SJSA1 (cell line): ENCODE measurements at places on chromosomes 4 and X. TPM values are rescaled to one million over a fixed set of nuclear protein-coding genes. Genes with fewer than 3 reads are reported as not detected.
A peak's percentile ranks its signal among the peaks of the same experiment; 100 is the strongest.

DNA sequence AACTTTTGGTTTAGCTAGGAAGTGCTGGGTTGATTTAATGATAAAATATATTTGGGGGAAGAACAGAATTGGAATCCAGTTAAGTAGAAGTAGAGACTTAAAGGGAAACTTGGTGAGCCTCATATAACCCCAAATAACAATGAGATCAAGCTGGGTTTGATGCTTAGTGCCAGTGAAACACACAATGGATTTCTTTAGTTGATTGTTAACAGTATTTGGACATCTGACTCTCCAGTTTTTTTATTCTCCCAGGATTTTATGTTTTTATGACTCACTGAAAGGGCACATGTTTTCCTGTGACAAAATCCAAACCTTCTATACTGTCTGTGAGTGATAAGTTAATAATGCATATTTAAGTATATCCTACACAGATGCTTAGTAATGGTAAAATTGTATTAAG lies 2.7 kb upstream of the NEUROG2 start:
- H3K27ac ChIP-seq = no peak overlapping the region
- DNase-seq = no peak
- H3K36me3 ChIP-seq = no peaks in the 10 kb centered on the region
- peaks cover 67% of the 10 kb centered on the region for H3K27me3 ChIP-seq
- H3K4me3 ChIP-seq = no peak overlapping the region

NCAPG gene
- total RNA-seq = 53.9 and 54.1 TPM in 2 replicates

- H3K36me3 ChIP-seq = no peaks in the 10 kb centered on the region
- H3K4me3 ChIP-seq = no peak overlapping the region
- H3K4me1 ChIP-seq = no peaks in the 10 kb centered on the region
- DNase-seq = no peak
These were observed 77.1 kb upstream of the RXFP1 start for GRCh38 chr4:158444621-158445020.

RNF212 gene
- not detected in 2 replicates for total RNA-seq

SH3BP2 gene
- 5.9 and 7.6 TPM in 2 replicates for total RNA-seq

XAGE1B gene
- not detected in 2 replicates for total RNA-seq

DNA sequence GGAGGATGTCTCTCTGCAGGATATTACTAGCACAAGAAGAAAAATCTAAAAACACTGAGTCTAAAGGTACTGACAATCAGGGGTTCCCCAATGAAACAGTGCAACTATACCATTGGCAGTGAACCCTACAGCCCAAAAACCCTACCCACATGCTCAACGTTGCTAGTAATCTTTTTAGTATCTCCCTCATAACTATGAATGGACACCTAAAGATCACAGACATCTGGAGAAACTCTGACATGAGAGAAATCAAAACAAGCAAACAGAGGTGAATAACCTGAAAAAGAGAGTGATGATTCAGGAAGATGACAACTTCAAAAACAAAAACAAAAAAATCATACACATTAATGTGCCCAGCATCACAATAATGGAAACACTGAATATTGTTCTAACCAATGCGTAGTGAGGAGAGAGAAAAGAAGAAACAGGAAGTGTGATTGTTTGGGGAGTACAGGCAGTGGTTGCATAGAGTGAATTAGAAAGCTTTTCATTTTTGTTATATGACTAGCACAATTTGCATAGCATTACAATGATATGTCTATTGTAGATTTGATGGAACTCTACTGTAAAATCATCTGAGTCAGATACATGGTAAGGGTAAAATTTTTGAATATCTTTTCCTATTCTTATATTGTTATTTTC lies 78.9 kb upstream of the FMR1 start:
- H3K4me1 ChIP-seq = no peaks in the 10 kb centered on the region
- no peak overlapping the region for H3K4me3 ChIP-seq
- H3K27ac ChIP-seq = no peak overlapping the region
- no peaks in the 10 kb centered on the region for H3K27me3 ChIP-seq
- H3K36me3 ChIP-seq = no peaks in the 10 kb centered on the region
- no peak for DNase-seq

- H3K4me1 ChIP-seq = no peaks in the 10 kb centered on the region
- no peak overlapping the region for H3K4me3 ChIP-seq
- DNase-seq = no peak
- no peak overlapping the region for H3K27ac ChIP-seq
- peaks cover 52% of the 10 kb centered on the region for H3K36me3 ChIP-seq
These were observed 38.2 kb downstream of the CENPI start for GRCh38 chrX:101136235-101136634.

DNA sequence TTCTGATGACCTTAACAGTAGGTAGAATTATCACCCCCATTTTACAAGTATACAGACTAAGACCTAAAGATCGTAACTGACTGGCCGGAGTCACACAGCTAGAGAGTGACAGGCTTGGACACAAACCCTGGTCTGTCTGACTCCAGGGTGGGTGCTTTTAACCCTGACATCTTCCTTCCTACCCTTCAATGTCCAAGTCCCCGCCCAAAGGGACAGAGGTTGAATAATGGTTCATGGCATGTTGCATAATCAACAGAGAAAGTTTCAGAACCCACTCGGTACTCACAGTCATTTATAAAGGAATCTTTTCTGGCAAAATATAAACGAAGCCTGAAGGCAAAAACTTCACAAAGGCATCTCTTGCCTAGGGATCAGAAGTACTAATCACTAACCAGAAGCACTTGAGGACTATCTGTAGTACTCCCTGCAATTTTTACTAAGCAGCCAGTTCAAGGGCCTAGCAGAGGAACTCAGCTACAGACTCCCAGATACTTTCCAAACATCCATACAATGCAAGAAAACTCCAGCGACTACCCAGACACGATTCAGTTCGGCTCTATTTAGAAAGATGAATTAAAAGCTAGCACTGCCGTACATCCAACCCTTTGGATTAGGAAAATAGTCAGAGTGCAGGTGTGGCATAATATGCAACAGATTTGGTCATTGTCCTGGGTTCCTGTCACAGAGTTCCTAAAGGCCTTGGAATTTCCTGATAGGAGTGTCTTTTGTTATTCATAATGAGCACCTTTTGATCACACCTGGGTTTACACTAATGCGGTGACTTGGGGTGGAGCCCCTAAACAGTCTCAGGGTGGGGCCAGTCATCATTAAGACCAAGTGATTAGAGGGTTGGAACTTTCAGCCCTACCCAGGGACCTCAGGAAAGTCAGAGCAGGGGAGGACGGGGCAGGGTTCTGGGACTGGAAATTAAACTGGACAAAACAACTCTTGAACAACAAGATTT lies 44.0 kb downstream of the RELL1 start:
- no peak for DNase-seq
- peaks cover 6% of the 10 kb centered on the region; the same call in 1 of the 2 replicates for H3K36me3 ChIP-seq
- no peak overlapping the region for H3K27ac ChIP-seq
- no peaks in the 10 kb centered on the region for H3K4me1 ChIP-seq
- H3K27me3 ChIP-seq = no peaks in the 10 kb centered on the region

HERC5 gene
- total RNA-seq = 4.9 and 6.6 TPM in 2 replicates

- peaks cover 11% of the 10 kb centered on the region for H3K4me1 ChIP-seq
- H3K27ac ChIP-seq = peak overlapping the region; percentile 59
- peaks cover 8% of the 10 kb centered on the region for H3K36me3 ChIP-seq
- no peak overlapping the region for H3K4me3 ChIP-seq
- H3K27me3 ChIP-seq = no peaks in the 10 kb centered on the region
These were observed 37.4 kb downstream of the OCRL start for GRCh38 chrX:129577473-129577872.

DNA sequence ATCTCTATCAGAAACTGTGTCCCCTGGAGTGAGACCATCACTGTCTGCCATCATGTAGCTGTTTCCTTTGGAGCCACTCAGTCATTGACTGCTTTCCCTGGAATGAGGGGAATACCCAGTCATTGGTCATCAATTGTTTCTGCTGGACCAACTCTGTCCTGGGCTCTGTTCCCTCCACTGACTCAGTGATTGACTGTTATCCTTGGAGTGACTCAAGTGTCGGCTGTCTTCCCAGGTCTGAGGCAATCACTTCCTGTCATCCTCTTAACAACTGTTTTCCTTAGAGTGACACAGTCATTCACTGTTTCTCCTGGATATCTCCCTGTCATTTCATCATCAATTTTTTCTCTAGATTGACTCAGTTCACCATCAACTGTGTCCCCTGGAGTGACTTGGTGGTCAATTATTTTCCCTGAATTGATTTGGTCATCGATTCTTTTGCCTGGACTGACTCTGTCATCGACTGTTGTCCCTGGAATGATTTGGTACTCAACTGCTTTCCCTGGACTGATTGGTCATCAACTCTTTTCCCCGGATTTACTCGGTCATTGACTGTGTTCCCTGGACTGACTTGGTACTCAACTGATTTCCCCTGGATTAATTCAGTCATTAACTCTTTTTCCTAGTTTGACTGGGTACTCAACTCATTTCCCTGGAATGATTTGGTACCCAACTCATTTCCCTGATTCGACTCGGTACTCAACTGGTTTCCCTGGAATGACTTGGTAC lies 327.9 kb upstream of the VCX start:
- no peaks in the 10 kb centered on the region for H3K27me3 ChIP-seq
- no peak for DNase-seq

DNA sequence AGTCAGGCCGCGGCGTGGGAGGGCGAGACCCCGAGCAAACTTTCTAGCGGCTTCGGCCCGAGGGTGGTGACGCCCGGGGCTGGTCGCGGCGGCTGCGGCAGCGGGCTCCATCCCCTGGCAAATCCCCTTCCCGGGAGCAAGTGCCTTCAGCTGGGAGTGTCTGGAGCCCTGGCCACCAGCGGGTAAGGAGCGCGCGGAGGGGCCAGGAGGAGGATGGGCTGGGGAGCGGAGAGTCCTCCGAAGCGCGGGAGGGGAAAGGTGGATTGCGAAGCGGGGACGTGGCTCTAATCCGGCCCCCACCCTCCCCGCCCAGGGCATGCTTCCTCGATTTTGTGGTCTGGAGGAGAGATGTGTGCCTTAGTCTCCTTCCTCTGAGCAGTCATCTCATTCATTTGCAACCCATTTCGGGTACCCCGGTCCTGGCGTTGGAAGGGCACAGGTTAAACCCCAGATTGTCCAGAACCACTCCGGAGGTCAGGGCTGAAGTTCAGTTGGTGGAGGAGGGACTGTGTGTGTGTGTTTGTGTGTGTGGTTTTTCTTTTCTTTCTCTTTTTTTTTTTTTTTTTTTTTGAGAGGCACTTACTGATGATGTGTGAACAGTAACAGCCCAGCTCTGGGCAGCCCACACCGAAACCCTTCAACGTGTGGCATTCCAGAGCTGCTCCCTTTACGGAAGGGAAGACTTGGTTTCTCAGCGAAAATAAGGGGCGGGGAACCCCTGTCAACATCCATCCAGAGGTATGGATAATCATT lies 516 bp downstream of the SGMS2 start:
- 0 out of 2 replicates have a peak, but pooled peaks cover 4% of the 10 kb centered on the region for H3K27me3 ChIP-seq
- peak; percentile 64 for DNase-seq
- H3K27ac ChIP-seq = peak overlapping the region; percentile 73

- peaks cover 19% of the 10 kb centered on the region for H3K4me1 ChIP-seq
- H3K4me3 ChIP-seq = no peak overlapping the region
- no peaks in the 10 kb centered on the region for H3K36me3 ChIP-seq
- DNase-seq = no peak
These were observed 791.6 kb downstream of the TRIML1 start for GRCh38 chr4:188930822-188931221.

- H3K4me1 ChIP-seq = no peaks in the 10 kb centered on the region
- H3K27ac ChIP-seq = no peak overlapping the region
- H3K27me3 ChIP-seq = no peaks in the 10 kb centered on the region
- H3K36me3 ChIP-seq = no peaks in the 10 kb centered on the region
These were observed 219.3 kb upstream of the JADE1 start for GRCh38 chr4:128590034-128590740.
